ENCODE measurements at places on chromosomes 3 and 15.
A peak's percentile ranks its signal among the peaks of the same experiment; 100 is the strongest.

GRCh38 chr15:37824717-37825382, 109.6 kb upstream of the TMCO5A start:
- DNase-seq = peak; percentile 42

- no peak for DNase-seq
These were observed 20.0 kb upstream of the RNF111 start for GRCh38 chr15:58967479-58967878.

- DNase-seq = no peak
These were observed 37.2 kb upstream of the FHIT start for GRCh38 chr3:61288446-61288845.

DNA sequence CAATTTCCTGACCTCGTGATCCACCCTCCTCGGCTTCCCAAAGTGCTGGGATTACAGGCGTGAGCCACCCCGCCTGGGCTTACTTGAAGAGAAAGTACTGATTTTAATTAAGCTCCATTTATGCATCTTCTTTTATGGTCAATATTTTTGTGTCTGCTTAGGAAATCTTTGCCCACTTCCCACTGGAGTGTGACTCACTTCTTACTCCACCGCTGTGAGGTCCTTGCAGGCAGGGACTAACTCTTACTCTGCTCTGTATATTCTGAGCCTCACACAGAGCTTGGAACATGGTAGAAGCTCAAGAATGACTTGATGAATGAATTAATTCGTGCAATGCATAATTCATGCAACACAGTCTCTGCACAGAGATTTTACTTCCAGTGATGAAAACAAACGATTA, 2.9 kb upstream of the TM4SF19 start:
- DNase-seq = peak; percentile 89

DNA sequence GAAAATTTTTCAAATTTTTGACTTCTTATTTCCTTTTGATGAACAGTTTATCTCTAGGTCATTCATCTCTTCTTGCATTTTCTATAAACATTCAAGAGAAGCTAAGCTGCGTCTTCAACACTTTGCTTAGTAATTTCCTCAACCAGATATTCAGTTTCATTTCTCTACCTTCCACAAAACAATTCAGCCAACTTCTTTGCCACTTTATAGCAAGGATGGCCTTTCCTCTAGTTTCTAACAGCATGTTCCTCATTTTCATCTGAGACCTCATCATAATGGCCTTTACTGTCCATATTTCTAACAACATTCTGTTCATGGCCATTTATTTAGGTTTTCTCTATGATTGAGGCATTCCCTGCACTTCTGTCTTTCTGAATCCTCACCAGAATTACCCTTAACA, 90.0 kb downstream of the ARIH1 start:
- no peak for DNase-seq

- DNase-seq = peak; percentile 73
These were observed 103.5 kb downstream of the CHSY1 start for GRCh38 chr15:101148166-101148880.

- no peak for DNase-seq
These were observed 27.8 kb upstream of the MYRIP start for GRCh38 chr3:39781632-39782031.

GRCh38 chr3:107975529-107976201, 115.2 kb downstream of the CD47 start:
- DNase-seq = no peak

DNA sequence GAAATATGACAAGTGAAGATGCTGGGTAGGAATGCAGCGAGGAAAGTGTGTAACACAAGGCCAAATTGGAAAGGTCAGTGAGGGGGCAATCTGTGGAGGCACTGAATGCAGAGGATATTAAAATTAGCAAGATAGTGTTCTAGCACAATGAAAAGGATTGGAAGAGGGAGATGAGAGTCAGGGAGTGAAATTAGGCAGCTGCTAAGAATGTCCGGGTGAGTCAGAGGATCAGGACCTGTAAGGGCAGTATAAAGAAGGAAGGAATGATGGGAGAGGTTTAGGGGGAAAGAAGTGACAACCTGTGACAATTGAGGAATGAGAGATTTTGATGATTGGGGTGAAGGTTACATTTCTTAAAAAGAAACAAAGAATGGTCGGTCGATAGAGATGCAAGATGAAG, 103.5 kb downstream of the UBE3A start:
- no peak for DNase-seq

- no peak for DNase-seq
These were observed 440.7 kb upstream of the THBS1 start for GRCh38 chr15:39140060-39140604.

DNA sequence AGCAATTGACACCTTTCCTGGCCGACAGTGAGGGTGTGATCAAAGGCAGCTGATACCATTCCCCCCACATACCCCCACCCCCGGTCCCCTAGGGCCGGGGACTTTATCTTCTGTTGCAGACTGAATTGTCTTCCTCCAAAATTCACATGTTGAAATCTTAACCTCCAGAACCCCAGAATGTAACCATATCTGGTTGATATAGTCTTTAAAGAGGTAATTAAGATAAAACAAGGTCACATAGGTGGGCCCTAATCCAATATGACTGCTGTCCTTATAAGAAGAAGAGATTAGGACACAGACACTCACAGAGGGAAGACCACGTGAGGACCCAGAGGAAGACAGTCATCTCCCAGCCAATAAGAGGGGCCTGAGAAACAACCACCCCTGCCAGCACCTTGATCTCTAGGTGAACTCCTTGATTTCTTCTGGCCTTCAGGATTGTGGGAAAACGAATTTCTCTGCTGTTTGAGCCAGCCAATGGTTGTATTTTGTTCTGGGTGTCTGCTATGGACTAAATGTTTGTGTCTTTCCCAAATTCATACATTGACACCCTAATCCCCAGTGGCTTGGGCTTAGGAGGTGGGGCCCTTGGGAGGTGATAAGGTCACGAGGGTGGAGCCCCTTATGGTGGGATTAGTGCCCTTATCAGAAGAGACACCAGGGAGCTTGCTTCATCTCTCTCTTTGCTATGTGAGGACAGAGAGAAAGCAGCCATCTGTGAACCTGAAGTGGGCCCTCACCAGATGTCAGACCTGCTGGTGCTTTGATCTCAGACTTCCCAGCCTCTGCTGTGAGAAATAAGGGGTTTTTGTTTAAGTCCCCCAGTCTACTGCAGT, 144.0 kb downstream of the CHSY1 start:
- no peak for DNase-seq

DNA sequence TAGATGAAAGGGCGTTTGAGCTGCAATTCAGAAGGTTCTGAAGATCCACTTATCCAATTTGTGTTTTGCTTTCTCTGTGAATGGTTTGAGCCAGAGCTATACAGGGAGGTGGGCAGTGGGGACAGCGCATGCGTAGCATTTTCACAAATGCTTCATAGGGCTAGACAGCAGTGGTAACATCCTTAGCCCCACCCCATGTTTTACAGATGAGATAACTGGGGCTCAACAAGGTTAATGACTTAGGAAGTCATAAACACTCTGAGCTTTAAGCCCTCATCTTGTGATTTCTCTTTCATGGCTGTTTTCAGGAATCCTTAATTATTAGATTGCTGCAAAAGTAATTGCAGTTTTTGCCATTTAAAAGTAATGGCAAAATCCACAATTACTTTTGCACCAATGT, 408.7 kb downstream of the IL5RA start:
- no peak for DNase-seq

DNA sequence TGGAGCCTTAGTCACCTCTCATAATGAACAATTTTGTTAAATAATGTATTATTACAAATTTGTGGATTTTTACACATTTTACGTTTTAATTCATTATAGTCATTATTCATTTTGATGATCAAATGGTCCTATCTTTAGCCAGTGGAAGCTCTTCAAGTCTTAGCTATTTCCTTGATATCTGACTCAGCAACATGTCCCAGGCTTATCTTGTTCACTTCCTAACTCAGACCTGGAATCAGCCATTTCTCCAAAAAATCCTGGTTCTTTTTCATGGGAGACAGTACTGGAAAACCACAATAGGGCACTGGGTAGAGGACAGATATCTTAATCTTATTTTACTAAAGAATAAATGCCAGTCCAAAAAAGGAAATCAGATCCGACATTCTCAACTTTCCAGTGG, 56.4 kb downstream of the RYK start:
- DNase-seq = no peak

DNA sequence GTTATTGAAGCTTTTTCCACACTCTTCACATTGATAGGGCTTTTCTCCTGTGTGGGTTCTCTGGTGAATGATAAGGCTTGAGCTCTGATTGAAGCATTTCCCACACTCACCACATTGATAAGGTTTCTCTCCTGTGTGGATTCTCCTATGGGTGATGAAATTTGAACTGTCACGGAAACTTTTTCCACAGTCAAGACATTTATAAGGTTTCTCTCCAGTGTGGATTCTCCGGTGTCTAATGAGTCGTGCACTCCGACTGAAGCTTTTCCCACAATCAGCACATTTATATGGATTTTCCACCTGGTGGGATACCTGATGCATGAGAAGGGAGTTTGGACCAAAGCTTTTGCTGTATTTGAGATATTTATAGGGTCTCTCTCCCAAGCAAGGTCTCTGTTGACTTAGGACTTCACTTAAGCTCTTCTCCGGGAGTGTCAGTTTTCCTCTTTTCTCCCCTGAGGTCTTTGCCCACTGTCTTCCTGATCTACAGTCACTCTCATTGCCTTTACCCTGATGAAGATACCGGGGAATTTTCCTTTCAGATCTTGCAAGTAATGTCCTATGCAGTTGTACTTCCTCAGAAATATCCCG, 9.4 kb downstream of the ZSCAN29 start:
- no peak for DNase-seq

DNA sequence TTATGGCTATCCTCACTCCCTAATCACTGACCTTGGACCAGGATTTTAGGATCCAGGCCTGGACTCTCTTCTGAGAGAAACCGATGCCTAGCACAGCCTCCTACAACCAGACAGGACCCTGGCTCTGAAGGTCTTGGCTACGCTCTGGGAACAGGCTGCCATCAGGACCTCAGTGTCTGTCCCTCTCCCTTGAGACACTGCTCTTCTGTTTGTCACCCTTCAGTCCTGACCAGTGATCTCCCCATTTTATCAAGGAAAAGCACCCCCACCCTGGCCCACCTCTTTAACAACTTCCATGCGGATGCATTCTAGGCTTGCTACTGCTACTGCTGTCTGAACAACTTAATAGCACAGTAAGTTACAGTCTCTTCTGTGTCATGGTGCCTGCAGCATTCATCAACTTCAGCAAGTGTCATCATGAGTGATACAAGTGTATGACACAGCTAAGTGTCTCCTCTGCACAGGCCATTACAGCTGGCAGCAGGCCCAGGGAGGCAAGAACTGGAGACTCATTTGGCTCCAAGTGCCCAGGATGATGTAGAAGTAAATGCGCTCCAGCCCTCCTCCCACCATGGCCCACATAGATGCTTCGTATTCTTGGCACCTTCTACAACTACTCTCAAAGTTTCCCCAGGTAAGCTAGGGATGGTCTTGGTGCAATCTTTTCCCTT, 302.4 kb downstream of the EPHB1 start:
- no peak for DNase-seq

DNA sequence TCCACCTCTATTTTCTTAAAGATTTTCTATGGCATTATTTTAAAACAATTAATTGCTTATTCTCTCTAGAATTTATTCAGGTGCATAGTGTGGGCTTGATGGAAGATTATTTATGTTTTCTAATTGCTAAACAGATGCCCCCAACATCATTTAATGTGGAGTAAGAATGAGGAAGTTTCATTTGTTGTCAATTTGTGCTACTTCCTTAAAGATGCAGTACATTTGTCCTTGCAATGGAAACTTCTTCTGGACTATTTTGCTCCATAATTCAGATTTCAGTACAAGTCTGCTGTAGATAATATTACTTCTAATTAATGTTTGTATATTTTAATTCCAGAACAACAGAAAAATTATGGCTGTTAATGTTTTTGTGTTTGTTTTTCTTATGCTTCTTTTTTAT, 104.8 kb downstream of the TGFBR2 start:
- peak; percentile 13 for DNase-seq

DNA sequence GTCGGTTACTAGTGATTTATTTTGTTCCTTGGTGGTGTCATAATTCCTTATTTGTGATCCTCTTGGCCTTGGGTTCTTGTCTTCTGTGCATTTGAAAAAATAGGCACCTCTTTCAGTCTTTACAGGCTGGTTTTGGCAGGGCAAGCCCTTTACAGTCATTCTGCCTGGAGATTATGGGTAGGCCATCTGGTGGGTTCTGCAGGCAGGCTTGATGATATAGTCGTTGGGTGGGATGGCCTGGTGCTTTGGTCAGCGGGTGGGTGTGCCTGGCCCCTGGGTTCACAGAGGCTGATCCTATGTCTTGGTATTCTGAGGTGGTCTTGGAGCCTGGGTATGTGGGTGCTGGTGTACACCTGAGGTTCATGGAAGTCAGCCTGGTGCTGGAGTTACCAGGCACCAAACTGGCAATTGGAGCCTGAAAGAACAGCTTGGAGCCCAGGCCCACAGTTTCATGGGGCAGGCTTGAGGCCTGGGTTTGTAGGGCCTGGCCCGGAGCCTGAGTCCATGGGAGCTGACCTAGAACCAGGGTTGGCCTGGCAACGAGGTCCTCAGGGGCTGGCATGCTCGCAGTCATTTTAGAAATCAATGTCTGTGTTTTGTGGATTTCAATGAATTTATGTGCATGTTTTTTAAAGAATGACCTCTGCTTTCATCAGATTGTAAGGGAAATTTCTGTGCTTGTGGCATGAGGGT, 63.3 kb downstream of the DOCK3 start:
- DNase-seq = no peak

- DNase-seq = no peak
These were observed 10.4 kb upstream of the HDC start for GRCh38 chr15:50275908-50276307.

- no peak for DNase-seq
These were observed 42.0 kb downstream of the WWTR1 start for GRCh38 chr3:149615731-149616221.

DNA sequence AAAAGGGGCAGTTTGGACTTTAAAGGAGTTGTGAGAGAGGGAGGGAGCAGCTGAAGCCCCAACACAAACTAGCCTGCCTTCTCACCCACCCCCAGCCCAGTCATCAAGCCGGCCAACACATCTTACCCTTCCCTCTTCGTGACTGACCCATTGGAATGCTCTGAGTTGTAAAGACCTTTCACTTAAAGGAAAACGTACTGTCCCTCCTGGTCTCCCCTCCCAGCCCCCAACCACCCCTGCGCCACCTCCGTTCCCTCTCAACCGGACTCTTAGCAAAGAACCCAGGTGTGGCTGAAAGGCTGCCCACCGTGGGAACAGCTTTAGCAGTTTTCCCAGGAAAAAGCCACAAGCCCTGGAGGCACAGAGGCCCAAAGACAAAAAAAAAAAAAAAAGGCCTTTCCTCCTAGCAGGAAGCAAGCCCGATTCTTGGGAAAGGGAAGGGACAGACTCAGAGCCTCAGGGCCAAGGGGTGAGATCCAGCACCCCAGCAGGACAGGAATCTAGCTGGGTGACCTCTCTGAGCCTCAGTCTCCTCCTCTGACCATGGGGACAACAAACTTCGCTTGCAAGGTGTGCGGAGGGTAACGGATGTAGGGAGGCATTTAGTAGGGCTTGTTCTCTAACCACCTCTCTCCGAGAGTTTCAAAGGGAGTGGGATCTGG, 2.4 kb downstream of the CYP11A1 start:
- no peak for DNase-seq

- DNase-seq = no peak
These were observed 76.2 kb downstream of the CCK start for GRCh38 chr3:42189736-42190135.

All from NB4 (cell line).